Stimulated activated CD4-positive, alpha-beta T cell treated with anti-CD3 and anti-CD28 coated beads, TNF-alpha, amount 100 ng/mL, for 48 hours (primary cell): ENCODE measurements at places on chromosomes 16 and 17.

DNA sequence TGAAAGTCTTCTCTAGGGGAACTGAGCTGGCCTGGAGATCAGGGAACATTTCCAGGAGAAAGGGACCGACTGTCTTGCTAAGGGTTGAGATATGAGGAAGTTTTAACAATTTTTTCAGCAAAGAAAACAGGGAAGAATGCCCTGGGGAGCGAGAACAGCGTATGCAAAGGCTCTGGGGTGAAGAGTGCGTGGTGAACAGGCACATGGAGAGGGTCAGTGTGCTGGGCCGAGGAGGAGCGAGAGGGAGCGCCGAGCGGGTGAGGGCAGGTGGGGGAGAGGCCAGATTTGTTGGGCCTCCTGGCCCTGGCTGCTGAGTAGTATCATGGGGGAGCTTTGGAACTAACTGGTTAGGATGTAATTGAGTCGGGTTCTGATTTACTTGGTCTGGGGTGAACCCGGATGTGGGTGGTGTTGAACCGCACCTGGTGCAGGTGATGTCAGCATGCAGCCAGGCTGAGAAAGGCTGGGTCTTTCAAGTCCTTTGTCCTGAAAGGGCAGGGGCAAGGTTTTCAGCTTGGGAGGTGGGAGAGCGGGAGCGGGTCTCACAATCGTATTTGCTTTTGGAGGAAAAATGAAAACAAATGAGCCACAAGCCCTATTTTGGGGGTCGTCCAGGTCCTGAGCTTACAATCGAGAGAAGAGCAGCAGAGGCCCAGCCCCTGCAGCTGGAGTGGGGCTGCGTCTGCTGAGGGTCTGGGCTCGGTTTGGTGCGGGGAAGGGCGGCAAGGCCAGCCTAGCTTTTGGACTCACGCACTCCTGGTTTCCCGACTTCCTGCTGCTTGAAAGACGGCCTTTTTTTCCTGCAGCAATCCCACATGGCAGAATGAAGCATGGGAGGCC lies 11.1 kb upstream of the WFDC1 start:
- DNase-seq: no peak

GRCh38 chr16:55821210-55821609 lies 11.7 kb downstream of the CES1 start:
- DNase-seq: no peak

- no peak for DNase-seq
These were observed 1.4 kb downstream of the CCDC43 start for GRCh38 chr17:44688200-44688599.

- no peak for DNase-seq
These were observed 182.9 kb downstream of the CCDC182 start for GRCh38 chr17:57562184-57562698.

DNA sequence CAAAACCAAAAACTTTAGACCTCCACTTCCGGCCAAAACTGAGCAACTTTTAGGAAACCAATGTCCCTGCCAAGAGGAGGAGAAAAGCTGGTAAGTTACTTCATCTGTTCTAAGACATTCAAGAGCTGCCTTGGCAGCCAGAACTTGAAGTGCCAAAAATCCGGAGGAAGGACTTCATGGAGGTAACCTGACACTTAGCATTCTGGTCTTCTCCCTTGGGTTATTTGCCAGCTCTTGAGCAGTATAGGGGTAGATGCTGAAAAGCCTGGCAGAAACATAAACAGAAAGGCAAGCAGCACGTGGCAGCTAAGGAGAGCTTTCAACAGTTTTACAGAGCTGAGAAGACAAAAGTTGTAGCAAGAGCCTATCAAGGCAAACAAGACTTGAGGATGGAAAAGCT lies 53.2 kb downstream of the CDYL2 start:
- no peak for DNase-seq

GRCh38 chr17:74028354-74029116 lies 174.9 kb upstream of the RPL38 start:
- no peak for DNase-seq

DNA sequence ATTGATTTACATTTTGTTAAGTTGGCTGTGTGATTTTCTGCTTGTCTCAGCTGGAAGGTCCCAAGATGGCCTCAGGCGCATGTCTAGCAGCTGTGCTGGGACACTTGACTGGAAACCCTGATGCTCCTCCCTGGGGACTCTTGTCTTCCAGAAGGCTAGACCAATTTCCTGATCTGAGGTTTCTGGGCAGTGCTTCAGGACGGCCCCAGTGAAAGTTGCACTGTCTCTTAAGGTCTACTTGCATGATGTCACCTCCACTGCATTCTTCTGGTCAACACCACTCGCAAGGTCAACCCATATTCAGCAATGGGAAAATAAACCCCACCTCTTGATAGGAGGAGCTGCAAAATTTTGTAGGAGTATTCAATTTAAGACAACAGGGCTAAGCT lies 116.0 kb downstream of the SALL1 start:
- no peak for DNase-seq

DNA sequence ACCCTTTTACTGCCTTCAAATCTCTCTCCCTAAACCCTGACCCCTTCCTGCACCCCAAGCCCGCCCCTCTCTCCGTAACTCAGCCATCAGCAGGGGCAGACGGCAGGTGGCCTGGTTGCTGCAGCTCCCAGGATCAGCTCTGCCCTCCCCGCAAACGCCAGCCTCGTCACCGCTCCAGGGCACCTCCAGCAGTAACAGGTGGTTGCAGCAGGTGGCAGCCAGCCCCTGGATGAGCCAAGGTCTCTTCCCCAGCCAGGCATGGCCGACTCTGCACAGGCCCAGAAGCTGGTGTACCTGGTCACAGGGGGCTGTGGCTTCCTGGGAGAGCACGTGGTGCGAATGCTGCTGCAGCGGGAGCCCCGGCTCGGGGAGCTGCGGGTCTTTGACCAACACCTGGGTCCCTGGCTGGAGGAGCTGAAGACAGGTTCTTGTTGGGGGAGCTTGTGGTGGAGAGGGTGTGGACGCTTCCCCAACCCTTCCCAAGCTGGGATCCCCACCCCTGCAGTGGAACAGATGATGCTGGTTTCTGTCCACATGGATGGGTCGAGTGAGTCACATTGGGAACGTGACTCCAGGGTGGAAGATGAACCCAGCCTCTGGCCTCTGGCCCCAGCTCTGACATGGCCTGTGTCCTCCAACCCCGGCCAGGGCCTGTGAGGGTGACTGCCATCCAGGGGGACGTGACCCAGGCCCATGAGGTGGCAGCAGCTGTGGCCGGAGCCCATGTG lies 558 bp downstream of the HSD3B7 start:
- DNase-seq: no peak

DNA sequence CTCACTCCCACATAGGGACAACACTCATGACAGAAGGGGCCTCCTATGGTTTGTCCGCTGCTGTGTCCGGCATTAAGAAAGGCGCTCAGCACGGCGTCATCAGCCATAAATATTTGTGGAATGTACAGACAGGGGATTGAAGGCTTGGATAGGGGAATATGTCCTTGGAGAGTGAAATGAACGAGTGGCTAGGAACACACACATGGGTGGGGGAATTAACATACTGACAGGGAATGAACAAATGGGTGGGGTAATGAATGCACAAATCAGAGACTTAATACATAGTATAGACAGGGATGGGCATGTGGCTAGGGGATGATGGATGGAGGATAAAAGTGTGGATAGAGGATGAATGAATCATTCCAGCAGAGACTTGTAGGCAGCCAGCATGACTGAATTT lies 154.0 kb upstream of the HSBP1 start:
- no peak for DNase-seq

- no peak for DNase-seq
These were observed 17.0 kb upstream of the LHX1 start for GRCh38 chr17:36920032-36921005.

- DNase-seq: no peak
These were observed 26.1 kb downstream of the SPG7 start for GRCh38 chr16:89534252-89534756.

DNA sequence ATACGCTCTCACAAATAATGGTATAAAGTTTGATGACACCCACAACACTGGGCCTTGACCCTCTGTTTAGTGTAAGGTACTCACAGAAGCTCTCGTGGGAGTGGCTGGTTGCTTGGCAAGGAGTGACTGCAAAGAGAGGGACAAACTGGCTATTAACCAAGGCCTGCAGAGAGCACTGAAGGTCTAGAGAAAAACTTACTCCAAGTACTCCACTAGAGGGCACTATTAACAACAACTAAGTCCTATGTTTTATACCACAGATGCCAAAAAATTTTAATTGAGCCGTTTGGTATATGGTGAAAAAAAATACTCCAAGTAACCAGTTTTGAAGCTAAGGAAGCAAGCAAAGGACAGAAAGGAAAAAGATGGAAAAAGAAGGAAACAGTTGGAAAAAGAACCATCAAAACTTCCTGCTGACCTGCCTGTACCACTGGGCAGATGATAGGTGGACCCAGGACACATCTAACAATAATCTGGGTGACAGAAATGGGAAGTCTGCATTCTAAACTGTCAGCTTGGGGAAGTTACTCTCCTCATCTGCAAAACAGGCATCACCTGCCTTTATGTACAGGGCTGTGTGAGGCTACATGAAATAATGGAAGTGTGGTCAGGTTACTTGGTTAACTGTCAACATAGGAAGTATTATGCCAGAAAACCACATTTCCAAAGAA lies 23.2 kb downstream of the DYNC1LI2 start:
- DNase-seq: no peak

GRCh38 chr16:12220766-12221165 lies 244.2 kb downstream of the SNX29 start:
- DNase-seq: no peak

GRCh38 chr16:46658925-46659324 lies 30.1 kb downstream of the VPS35 start:
- DNase-seq: peak; percentile 4

- DNase-seq: no peak
These were observed 108.3 kb upstream of the FAM20A start for GRCh38 chr17:68709461-68709860.

- no peak for DNase-seq
These were observed 1.5 kb upstream of the ARHGDIG start for GRCh38 chr16:278863-279366.

DNA sequence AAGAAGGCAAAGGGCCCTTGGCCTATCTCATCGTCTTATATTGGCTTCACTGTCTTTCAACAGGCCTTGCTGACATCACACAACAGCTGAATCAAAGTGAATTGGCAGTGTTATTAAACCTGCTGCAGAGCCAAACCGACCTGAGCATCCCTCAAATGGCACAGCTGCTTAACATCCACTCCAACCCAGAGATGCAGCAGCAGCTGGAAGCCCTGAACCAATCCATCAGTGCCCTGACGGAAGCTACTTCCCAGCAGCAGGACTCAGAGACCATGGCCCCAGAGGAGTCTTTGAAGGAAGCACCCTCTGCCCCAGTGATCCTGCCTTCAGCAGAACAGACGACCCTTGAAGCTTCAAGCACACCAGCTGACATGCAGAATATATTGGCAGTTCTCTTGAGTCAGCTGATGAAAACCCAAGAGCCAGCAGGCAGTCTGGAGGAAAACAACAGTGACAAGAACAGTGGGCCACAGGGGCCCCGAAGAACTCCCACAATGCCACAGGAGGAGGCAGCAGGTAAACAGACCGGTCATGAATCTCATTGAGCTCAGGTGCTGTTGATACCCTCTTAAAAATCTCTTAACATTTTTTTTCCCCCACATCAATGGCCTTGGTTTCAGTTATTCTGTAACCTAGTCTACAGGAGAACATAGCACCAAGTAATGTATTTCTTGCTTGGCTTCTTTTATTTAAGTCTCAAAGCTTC lies 64.7 kb downstream of the CDK12 start:
- DNase-seq: no peak

GRCh38 chr16:51184702-51185433 lies 33.8 kb upstream of the SALL1 start:
- DNase-seq: no peak

DNA sequence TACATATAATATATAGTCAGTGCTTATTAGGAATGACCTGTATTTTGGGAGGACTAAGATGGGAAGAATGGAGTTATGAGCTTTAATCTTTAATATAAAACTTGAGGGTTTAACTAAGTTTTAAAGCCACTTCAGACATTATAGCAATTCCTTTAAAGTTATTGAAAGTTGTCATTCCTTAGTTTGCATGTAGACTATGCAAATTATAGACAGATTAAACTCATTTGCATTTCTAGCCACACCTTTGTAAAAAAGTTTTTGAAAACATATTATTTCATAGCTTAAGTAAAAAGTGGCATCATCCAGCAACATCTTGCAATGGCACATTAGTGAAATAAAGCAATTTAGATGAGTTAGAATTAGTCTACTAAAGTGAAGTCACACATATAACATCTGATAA lies 49.8 kb downstream of the C17orf58 start:
- DNase-seq: no peak

GRCh38 chr16:491220-491919 lies 36.1 kb upstream of the CAPN15 start:
- DNase-seq: no peak

GRCh38 chr16:49822649-49823370 lies 33.1 kb downstream of the ZNF423 start:
- DNase-seq: no peak

- no peak for DNase-seq
These were observed 273.0 kb upstream of the IRX5 start for GRCh38 chr16:54657709-54658102.

DNA sequence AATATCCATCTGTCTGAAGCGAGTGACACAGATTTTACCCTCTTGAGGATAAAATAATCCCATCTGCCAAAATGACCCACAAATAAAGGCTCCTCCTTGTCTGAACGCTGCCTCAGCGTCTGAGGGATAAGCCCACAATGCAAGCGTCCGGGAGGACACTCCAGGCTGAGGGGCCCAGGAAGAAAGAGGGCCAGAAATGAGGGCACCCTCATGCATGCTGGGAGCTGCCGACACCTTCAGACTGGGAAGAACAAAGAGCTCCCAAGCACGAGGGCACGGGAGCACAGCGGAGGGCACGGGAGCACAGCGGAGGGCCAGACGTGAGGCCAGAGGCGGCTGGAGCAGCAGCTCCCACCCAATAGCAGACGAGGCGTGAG lies 126.9 kb downstream of the ZNF778 start:
- no peak for DNase-seq

- DNase-seq: no peak
These were observed 6.9 kb upstream of the SLC7A6 start for GRCh38 chr16:68257251-68257905.

DNA sequence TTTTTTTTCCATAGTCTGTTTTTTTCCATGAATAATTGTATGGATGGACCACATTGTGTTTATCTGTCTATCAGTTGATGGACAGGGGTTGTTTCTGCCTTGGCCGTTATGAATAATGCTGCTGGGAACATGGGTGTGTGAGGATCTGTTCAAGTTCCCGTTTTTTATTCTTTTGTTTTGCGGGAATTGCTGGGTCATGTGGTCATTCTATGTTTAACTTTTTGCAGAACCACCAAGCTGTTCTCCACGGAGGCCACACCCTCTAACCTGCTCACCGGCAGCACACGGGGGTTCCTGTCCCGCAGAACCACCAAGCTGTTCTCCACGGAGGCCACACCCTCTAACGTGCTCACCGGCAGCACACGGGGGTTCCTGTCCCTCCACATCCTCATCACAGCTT lies 5.9 kb upstream of the MSLN start:
- no peak for DNase-seq
